Activated CD4-positive, alpha-beta T cell treated with anti-CD3 and anti-CD28 coated beads for 48 hours (primary cell): ENCODE measurements at places on chromosomes 7 and 10.

- no peak for DNase-seq
Measured at GRCh38 chr7:51783241-51783640, 466.6 kb upstream of the COBL start.

DNA sequence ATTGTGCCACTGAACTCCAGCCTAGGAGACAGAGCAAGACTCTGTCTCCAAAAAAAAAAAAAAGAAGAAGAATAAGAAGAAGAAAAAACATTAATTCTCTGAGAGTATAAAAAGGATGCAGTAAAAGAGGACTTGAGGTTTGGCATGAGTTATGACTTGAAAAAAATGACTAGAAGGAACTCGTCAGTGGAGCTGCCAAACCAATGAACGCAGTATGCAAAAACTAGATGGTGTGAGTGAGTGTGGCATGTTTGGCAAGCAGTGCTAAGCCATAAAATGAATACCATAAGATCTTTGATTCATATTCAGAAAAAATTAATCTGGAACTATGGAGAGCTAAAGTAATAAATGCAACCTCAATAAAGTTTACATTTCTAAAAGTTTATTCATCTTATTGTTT lies 68.6 kb upstream of the MEOX2 start:
- DNase-seq, result no peak

DNA sequence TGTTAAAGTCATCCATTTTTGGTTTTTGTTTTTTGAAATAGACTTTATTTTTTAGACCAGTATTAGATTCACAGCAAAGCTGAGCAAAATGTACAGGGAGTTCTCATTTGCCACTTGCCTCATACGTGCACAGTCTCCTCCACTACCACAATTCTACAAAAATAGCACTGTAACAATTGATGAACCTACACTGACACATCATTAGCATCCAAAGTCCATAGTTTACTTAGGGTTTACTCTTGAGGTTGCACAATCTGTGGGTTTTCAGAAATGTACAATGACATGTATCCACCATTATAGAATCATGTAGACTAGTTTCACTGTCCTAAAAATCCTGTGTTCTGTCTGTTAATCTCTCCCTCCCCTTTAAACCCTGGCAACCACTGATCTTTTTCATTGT lies 125.8 kb upstream of the PDSS1 start:
- no peak for DNase-seq

- no peak for DNase-seq
Measured at GRCh38 chr10:58888957-58889356, 287.5 kb upstream of the PHYHIPL start.
